Urinary bladder (tissue), 4 donors: ENCODE measurements at places on chromosomes 2 and 18. TPM values are rescaled to one million over a fixed set of nuclear protein-coding genes. Genes with fewer than 3 reads are reported as not detected.

CELF4 gene
- total RNA-seq: 0.79 TPM

THOC1 gene
- 166 TPM for total RNA-seq

AQP4 gene
- 0.58 TPM for total RNA-seq

KCNE4 gene
- 22.0 TPM for total RNA-seq

CDKL4 gene
- total RNA-seq: 7.5 TPM

AQP12A gene
- total RNA-seq: not detected

C1QL2 gene
- not detected for total RNA-seq

EDAR gene
- 1.7 TPM for total RNA-seq

FBXO15 gene
- total RNA-seq: 1.1 TPM

NYAP2 gene
- total RNA-seq: 0.79 TPM
